Stimulated activated CD4-positive, alpha-beta T cell treated with anti-CD3 and anti-CD28 coated beads, Interleukin-2, amount 100 ng/mL, for 48 hours (primary cell): ENCODE measurements at places on chromosomes 6 and 20.

GRCh38 chr20:42985628-42986027, 204.1 kb downstream of the PTPRT start:
- no peak for DNase-seq

- no peak for DNase-seq
These were observed 300.7 kb downstream of the CLIC5 start for GRCh38 chr6:45714741-45715507.

- DNase-seq, result no peak
These were observed 32.6 kb downstream of the MYT1 start for GRCh38 chr20:64196847-64197306.

- no peak for DNase-seq
These were observed 855.6 kb downstream of the TBC1D32 start for GRCh38 chr6:120478650-120479049.

GRCh38 chr6:53825532-53826321, 30.9 kb downstream of the LRRC1 start:
- no peak for DNase-seq

GRCh38 chr6:157346373-157346772, 23.1 kb upstream of the TMEM242 start:
- no peak for DNase-seq

DNA sequence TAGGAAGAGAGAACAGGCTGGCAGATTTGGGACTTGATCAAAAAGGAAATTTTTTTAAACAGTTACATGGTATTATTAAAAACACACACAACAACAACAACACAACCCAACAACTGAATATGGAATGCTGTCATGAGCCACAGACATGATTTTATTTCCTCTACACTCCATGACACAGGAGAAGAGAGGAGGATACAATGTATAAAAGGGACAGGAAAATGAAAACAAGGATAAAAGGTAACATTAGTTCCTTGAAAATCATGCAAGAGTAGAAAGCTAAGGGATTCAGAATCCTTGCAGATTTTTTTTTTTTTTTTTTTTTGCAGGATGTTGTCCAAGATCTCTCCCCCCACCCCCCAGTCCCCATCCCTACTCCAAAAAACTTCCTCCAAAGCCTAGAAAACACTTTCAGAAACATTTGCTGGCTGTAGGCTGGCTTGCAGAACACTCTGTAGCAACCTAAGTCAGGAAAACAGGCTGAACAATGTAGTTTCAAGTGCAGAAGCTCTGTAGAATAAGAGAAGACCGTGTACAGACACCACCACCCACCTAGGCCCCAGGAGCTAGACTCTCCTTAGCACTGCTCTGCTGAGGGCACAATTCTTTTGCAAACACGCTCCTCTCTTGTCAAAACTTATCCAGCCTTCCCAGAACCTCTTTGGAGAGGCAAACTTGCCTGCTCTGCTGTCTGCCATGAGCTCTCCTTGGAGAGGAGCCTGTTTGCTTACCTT, 845 bp downstream of the ZMYND8 start:
- DNase-seq, result no peak

DNA sequence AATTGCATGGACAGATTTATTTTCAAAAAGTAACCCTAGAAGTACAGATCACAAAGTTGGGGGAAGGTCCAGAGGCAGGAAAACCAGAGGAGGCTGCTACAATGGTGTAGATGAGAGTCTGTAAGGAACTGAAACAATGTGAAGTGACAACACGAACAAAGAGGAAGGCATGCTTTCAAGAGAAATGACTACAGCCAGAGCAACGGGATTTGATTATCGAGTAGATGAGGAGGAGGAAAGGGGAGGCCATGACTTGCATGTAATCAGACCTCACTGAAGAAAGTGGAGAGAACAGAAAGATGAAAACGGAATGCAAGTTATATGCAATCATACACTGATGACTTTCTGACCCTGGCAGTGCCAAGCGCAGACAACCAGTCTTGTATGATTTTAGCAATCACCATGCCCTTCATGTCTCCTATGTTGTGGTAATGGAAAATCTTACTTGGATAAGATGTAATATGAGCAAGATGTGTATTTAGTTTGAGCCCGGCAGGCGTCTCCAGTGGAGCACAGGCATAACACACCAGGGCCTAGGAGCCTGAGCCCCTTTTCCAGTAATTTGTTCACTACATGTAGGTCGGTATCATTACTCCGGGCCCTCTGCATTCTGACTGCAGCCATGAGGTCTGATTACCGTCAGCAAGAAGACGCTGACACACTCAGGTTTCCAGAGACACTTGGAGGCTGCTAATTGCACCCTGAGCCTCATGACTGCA, 34.0 kb upstream of the FAM83C start:
- no peak for DNase-seq

- peak; percentile 46 for DNase-seq
These were observed 92.0 kb downstream of the ATXN1 start for GRCh38 chr6:16669227-16669626.

- DNase-seq, result no peak
These were observed 107.0 kb downstream of the STXBP5 start for GRCh38 chr6:147311218-147311617.

DNA sequence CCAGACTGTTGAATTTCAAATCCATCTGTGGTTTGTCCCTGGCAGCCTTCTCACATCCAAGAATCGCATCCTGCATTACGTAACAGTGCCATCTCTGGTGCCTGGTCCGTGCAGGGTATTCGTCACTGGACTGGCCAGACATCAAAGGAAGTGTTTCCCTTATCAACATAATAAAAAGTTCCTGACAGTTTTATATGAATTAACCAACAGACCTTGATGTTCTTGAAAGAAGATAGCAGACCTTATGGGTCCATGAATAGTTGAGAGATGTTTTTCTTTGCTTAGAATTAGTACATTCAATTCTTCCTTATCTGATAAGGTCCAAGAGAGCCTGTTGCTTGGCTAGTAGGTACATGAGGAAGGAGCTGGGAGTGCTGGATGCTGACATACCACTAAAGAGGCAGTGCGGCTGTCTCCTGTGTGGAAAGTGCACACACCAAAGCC, 77.6 kb downstream of the PHACTR2 start:
- no peak for DNase-seq

DNA sequence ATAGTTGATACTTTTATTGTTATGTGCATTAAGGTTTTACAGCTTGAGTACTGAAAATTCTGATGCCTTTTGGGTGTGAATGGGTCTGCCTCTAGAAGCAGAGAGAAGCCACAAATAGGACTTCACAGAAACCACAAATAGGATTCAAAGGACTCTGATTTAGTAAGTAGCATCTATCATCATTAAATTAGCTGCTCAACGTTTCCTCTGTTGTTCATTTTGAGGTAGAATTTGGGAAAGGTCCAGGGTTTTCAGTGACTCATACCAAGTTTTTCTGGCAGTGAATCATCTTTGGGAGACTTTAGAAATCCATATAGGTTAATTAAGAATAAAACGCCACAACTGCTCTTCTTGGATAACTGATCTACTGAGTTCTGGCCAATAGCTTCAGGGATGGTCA, 105.1 kb downstream of the PHF3 start:
- DNase-seq, result no peak

DNA sequence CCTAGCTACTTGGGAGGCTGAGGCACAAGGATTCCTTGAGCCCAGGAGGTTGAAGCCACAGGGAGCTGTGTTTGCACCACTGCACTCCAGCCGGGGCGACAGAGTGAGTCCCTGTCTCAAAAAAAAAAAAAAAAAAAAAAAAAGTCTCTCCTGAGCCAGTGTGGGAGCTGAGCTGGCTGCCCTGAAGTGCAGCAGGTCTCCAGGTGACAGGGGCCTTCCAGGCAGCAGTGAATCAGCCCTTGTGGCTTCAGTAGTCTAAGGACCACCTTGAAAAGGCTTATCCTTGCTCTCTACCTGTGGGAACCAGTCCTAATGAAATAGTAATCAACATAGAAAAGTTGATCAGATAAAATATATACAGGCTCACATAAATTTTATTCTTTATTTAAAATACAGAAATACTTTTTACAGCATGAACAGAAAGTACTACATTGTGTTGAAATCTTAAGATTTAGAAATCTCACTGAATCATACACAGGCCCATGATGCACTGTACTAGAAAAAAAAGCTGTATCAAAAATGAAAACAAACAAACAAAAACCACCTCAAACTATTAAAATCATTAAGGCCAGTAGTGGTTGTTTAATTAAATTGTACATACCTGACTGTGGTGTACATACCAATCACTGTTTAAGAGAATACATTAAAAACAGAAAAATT, 128.9 kb downstream of the SCML4 start:
- no peak for DNase-seq

- no peak for DNase-seq
These were observed 9.6 kb upstream of the NRM start for GRCh38 chr6:30700340-30700739.

- DNase-seq, result no peak
These were observed 10.3 kb downstream of the STXBP5 start for GRCh38 chr6:147214248-147215227.

DNA sequence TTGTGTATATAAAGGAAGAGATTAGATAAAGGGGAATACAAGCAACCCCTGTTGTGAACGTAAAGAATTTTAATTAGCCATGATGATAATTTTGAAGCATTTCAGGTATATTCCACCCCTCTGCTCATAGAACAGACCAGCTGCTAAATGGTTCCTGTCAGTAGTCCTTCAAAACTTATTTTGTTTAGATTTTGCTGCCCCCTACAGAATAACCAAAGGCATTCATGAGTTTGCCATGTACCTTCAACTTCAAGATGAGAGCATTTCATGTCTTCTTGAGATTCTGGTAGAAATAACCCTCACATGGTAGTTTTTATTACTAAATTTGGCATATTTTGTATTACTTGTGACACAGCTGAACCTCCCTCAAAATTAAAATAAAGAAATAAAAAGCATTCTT, 1586.7 kb downstream of the HACE1 start:
- DNase-seq, result no peak

- DNase-seq, result no peak
These were observed 115.4 kb downstream of the SCAF8 start for GRCh38 chr6:154848580-154848979.

GRCh38 chr20:44580581-44581268, 1.7 kb upstream of the PKIG start:
- no peak for DNase-seq

DNA sequence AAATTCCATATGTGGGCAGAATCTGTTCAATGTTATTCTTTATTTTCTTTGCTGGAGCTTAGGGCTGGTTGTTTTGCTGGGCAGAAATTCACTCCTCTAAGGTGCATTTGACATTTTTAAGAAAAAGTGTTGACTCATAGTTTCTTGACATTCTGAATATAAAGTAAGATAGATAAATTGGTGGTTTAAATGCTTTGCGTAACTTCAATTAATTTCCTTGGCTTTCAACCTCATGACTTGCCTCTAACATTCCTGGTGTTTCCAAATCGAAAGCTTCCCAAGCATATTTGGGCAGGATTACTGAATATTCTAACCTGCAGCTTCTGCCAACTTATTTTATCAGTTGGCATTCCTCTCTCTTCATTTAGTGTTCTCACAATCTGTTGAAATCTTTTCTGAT, 718.7 kb upstream of the ADGRB3 start:
- DNase-seq, result no peak

GRCh38 chr20:50701041-50701963, 10.0 kb upstream of the RIPOR3 start:
- DNase-seq, result no peak

DNA sequence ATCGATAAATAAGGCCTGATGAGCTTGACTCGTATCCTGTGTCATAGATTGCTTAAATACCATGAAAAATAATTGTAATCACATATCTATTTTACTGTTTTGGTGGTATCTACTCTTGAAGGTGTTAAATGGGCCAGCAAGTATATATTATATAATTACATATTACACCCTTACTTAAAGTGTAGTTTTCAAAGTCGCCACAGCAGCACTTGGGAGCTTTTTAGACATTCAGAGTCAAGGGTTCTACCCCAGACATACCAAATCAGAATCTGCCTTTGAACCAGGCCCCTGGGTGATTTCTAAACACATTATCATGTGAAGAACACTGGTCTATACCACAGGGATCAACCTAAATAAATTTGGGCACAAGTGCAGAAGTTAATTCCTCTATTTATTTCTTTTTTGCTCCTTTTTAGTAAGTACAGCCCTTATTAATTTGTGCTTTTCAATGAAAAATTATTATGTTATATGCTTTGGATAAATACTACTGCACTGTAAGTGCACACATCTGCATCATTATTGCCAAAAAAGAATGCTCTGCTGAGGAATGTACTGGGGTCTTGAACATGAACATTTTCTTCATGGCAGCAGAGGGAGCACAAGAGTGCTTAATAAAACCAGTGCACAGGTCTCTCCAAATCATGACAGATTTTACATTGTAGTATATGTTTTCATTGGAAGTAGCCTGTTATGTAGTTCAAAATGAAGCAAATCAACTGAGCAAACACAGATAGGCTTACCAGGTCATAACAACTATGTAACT, 3.1 kb upstream of the ATXN1 start:
- DNase-seq, result no peak

GRCh38 chr6:159359581-159360297, 190.5 kb downstream of the FNDC1 start:
- no peak for DNase-seq

GRCh38 chr6:16816891-16817290, 55.6 kb upstream of the ATXN1 start:
- no peak for DNase-seq

- no peak for DNase-seq
These were observed 69.8 kb upstream of the NKX2-2 start for GRCh38 chr20:21583486-21584168.

DNA sequence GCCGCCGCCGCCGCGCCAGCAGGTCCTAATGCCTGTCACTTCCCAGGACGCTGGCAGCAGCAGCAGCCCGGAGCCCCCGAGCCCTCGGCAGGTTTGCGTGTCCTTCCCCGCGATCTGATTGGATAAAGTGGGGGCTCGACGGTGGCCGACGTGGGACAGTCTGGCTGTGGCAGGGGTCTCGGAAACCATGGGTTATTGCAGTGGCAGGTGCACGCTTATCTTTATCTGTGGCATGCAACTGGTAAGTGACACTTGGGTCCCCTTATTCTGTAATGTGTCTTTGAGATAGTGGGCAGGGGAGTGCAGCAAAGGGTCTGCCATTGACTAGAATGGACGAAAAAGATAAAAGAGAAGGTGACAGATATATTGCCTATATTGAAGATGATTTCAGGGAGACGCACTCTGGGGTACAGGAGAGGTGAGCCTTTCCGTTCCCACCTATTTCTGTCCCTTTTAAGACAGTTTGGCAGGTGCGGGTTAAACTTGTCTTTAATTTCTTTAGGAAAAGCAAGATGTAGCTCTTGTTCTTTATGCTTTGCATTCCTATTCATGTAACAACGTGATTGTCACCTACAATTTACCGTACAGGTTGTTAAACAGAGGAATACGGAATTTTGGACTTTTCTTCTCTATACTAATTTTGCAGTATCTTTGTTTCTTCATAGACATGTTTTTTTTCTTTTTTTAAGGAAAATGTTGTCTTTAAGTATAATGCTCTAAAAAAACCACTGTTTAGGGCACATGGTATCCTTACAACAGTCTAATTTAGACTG, 535 bp downstream of the NKAIN2 start:
- DNase-seq, result no peak

- DNase-seq, result no peak
These were observed 24.6 kb downstream of the KDM1B start for GRCh38 chr6:18179770-18180356.

DNA sequence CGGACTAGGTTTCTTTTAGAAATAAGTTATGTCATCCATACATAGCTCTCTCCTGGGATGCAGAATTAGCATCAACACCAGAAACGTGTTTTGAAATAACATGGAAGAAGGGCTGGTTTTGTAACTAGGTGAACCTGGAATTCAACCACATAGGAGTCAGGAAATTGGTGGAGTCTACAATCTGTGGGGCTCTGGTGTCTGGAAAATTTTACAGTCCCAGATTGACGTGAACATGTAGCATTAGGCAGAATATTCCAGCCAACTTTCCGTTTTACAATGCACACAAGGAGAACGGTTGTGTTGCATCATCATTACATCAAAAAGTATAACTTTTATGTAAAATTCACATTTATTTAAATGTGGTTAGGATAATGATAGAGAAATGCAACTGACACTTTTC, 1.9 kb downstream of the KCNQ5 start:
- DNase-seq, result no peak
